Left renal pelvis (tissue), 4 donors: ENCODE measurements at places on chromosomes 5 and 9.

DNA sequence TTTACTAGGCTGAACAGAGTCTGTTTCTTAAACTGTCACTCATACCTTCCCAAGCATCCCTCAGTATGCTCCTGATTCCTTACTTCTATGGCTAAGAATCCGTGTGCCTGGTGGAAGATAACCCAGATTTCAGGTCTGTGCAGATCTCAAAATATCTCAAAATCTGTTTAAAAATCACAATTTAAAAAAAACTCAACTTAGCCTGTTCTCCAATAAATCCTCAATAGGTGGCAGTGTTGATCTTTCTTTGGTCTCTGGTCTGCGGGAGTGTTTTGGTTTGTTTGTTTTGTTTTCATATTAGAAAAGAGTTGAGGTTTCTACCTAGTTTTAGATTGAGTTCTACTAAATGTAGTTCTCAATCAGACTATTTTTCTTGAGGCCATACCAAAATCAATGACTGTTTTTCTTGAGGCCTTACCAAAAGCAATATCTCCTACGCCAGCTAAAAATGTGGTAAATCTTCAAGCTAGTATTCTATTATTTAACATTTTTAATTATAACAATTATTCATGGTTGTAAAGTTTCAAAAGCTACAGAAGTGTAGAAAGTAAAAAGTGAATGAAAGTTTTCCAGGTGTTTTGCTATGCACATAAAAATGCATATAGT, 57.9 kb downstream of the TGFBR1 start:
- DNase-seq: no peak

GRCh38 chr9:85079349-85079748, 409.8 kb downstream of the NTRK2 start:
- DNase-seq: no peak

- DNase-seq: no peak
These were observed 292.9 kb downstream of the NSG2 start for GRCh38 chr5:174338185-174339010.

- no peak for DNase-seq
These were observed 157.0 kb upstream of the NTRK2 start for GRCh38 chr9:84512493-84512892.
